Vagina (tissue), 2 donors: ENCODE measurements at places on chromosomes 2 and 18.
A peak's percentile ranks its signal among the peaks of the same experiment; 100 is the strongest.

DNA sequence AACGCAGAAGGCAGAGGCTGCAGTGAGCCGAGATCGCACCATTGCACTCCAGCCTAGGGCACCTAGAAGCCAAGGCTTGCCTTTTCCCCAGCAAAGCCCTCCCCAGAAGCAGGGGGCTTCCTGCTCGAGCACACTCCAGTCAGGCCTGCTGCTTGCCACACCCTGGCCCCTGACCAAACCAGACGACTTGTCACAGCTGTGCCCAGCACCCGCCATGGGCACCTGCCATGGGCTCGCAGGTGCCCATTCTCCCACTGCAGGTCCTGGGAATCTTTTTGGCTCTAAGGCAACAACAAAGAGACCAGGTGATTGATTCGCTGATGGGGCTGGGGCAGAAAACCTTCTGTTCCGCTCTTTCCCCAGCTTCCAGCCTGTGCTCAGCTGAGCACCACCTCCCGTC is 4.9 kb downstream of the KCNK3 start:
- DNase-seq: no peak

GRCh38 chr2:70789304-70790135 is 923 bp downstream of the FIGLA start:
- no peak for DNase-seq

- no peak for DNase-seq
Observed at GRCh38 chr18:54210463-54210862, 14.0 kb downstream of the MBD2 start.

GRCh38 chr2:221442128-221442527 is 130.0 kb downstream of the EPHA4 start:
- DNase-seq: no peak

GRCh38 chr2:211996857-211997256 is 541.7 kb downstream of the ERBB4 start:
- DNase-seq: no peak

DNA sequence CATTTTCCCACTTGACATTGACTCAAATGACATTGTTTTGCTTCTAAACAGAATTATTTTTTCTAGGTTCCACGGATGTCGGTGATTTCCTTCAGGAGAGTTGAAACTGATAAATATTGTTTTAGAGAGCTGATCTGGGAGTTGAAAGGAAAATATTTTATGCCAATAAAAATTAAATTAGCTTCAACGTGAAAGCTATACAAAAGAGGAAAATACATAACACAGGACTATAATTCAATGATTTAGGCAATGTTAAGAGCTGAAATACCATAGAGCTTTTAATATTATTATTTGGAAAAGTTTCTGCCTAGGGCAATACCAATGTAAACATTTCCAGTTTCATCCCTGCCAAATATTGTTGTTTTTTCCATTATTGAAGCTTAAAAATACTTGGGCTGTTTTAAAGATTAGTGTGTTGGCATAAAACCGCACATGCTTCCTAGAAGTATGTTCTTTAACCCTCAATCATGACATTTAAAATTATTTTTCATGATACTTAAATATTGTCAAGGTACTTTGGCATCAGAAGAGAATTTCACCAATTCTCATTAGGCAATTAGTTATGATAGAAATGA is 18.6 kb upstream of the PDE1A start:
- no peak for DNase-seq

DNA sequence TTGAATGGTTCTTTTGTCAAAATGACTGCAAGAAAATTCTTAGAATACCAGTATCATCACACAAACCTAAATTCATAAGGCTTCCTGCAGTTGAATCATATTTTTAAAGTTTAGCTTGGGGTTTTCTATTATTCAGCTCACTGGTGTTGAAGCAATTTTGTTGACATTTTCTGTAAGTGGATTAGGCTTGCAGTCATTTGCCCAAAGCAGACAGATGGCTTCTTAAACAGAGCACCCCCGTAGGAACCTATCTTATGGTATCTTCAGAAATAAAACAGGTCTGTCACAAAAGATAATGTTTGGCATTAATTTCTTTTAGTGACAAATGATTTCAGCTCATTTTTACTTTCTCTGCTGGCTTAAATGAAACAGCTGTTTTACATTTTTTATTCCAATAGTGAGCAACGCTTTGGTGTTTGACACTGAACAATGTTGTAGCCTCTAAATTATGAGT is 331.1 kb downstream of the PLCL1 start:
- no peak for DNase-seq

DNA sequence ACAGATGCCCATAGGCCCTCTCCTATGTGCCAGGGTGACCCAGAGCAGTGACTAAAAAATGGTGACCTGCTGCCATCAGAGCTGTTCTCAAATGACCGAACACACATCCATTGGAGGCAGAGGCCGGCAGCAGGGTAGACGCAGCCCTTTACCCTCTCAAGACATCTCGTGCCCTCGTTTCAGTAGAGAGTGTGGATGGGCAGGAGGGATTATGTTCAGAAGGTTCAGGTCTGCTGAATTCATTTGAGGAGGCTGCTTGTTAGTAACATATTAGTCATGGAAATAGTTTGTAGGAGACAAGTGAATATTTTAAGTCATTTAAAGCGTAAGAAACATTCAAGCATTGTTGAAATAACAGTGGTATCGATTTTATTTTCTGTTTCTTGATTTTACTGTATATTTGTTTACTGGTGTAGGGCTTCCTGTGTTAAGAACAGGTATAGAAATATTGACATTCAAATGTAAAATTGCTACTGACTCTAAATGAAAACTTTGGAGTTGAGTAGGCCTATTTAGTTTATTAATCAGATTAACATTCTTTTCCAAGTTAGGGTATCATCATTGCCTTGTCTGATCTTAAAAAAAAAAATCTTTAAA is 82.6 kb downstream of the ZNF532 start:
- no peak for DNase-seq

DNA sequence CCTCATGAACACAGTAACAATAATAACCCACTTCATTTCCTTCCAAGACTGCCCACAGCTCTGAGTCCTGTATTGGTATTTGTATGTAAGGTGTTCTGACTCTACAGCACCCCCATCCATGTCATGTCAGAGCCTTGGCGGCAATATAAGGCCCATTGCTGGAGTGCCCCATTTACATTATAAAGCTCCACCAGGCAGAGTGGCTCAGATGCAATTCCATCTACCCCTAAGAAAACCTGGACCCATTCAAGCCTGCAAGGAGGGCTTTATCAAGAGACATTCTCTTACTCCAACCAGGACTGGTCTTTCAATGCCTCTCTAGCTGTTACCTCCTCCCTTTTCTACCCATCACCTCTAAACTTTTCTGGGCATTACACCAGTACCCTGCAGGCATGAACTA is 101.6 kb downstream of the ANTXR1 start:
- no peak for DNase-seq

- DNase-seq: no peak
Observed at GRCh38 chr18:70246061-70246466, 40.6 kb upstream of the RTTN start.

DNA sequence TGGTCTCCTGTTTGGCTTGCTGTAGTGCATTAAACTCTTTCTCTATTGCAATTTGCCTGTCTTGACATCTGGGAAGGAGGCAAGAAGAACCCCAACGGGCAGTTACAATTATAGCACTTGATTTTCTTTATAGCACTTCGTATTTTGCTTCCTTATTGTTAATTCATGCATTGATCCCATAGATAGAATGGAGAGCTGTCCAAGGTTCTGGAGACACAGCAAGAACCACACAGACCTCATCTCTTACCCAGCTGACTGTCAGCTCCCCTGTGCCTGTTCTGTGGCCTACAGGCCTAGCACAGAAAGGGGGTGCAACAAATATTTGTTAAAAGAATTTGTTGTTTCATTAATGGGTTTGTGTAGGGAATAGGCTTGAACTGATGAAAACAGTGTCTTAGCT is 194.3 kb downstream of the GALNT1 start:
- DNase-seq: no peak

- DNase-seq: no peak
Observed at GRCh38 chr2:120680136-120680761, 55.4 kb upstream of the GLI2 start.

GRCh38 chr2:50754514-50754913 is 277.4 kb downstream of the NRXN1 start:
- no peak for DNase-seq

- DNase-seq: no peak
Observed at GRCh38 chr2:215664847-215665525, 229.1 kb upstream of the FN1 start.

DNA sequence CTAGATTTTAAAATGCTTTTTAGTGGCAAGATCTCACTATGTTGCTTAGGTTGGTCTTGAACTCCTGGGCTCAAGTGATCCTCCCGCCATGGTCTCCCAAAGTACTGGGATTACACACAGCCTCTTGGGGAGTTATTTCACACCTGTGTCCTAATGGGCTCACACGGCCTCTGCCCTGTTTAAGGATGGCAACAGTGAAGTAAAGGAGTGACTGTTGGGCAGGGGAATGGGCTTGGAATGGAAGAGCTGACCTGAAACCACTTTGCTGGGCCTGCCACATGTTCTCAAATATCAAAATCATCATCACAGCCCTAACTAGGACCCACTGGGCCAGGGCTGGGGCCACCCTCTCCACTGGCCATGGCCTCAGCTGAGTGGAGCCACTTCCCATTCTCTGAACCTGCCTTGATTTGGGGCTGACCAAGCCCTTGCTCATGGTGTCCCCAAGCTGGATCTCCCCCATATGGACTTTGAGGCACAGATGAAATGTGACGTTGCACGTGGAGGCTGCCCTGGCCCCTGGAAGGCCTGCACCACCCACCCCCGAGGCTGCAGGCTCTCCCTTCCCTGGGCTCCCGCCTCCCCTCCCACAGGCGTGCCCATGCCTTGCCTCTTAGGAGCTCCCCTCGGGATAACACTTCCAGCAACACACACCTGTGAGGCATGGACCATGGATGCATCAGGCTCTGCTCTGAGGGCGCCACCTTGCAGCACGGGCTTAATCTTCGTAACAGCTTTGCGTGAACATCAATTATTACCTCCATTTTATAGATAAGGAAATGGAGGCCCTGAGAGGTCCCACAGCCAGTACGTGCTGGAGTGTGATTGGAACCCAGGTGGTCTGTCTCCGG is 71.8 kb upstream of the SMAD7 start:
- DNase-seq: peak; percentile 74
